Pancreas (tissue), 10 donors: ENCODE measurements at places on chromosomes 13 and 19. TPM values are rescaled to one million over a fixed set of nuclear protein-coding genes. Genes with fewer than 3 reads are reported as not detected.

The THAP8 gene
- 1.4 TPM for total RNA-seq

The ZNF763 gene
- 2.0 TPM for total RNA-seq

The SPPL2B gene
- 54.0 TPM for total RNA-seq

The MYO1F gene
- 1.7 TPM for total RNA-seq

The GEMIN7 gene
- total RNA-seq = 11.4 TPM

The FCER2 gene
- total RNA-seq = not detected

The SIN3B gene
- total RNA-seq = 21.9 TPM

The KIR2DL1 gene
- not detected for total RNA-seq

The ANKRD24 gene
- 1.4 TPM for total RNA-seq

GRCh38 chr13:72544042-72544441 lies 183.4 kb downstream of the MZT1 start:
- no peak overlapping the region for H3K27ac ChIP-seq
- no peaks in the 10 kb centered on the region for H3K4me1 ChIP-seq
- H3K4me3 ChIP-seq = no peak overlapping the region
- H3K27me3 ChIP-seq = no peaks in the 10 kb centered on the region
- no peaks in the 10 kb centered on the region for H3K36me3 ChIP-seq

DNA sequence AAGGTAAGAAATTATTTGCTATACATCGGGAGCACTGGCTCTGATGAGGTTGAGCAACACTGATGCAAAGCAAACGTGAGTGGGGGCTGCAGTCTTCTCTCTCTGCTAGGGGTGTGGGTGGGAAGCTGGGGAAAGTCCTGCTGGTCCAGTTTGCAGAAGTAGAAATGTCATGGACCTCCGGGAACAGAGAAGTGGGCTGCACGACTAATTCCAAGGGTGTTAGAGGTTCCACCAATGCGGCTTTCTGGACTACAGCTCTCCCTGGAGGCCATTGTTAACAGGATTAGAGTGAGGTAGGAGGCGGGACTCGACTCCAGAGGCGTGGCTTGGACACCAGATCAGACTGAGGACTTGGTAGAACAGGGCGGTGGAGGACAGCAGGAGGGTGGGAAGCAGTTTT lies 5.7 kb upstream of the FBXO27 start:
- H3K4me3 ChIP-seq = no peak overlapping the region
- DNase-seq = peak; percentile 53
- H3K27ac ChIP-seq = no peak overlapping the region
- no peaks in the 10 kb centered on the region for H3K4me1 ChIP-seq
- no peaks in the 10 kb centered on the region for H3K27me3 ChIP-seq

GRCh38 chr13:67469623-67470022 lies 239.5 kb upstream of the PCDH9 start:
- no peak overlapping the region for H3K27ac ChIP-seq
- H3K27me3 ChIP-seq = no peaks in the 10 kb centered on the region
- no peak overlapping the region for H3K4me3 ChIP-seq
- no peak for DNase-seq

- H3K4me3 ChIP-seq = no peak overlapping the region
- H3K27ac ChIP-seq = no peak overlapping the region
- no peaks in the 10 kb centered on the region for H3K4me1 ChIP-seq
- no peaks in the 10 kb centered on the region for H3K36me3 ChIP-seq
Observed at GRCh38 chr13:61179741-61180140, 235.9 kb downstream of the PCDH20 start.

DNA sequence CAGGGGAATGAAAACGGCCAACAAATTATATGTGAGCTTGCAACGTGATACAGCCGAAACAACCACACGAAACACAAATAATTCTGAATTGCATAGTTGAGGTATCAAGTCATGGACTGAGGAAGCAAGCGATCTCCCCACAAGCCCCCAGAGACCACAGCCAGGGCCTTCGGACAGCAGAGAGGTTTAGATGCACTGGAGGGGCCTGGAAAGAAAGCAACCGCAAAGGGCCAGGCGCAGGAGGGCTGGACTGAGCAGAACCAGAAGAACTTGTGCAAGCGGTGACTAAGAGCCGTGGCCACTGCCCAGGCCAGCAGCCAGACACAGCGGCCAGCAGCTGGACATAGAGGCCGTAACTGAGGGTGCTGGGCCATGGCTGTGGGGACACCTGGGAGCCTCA lies 131.4 kb downstream of the TNFRSF19 start:
- DNase-seq = peak; percentile 63
- no peaks in the 10 kb centered on the region for H3K36me3 ChIP-seq
- no peaks in the 10 kb centered on the region for H3K4me1 ChIP-seq
- no peaks in the 10 kb centered on the region for H3K27me3 ChIP-seq
- no peak overlapping the region for H3K27ac ChIP-seq

DNA sequence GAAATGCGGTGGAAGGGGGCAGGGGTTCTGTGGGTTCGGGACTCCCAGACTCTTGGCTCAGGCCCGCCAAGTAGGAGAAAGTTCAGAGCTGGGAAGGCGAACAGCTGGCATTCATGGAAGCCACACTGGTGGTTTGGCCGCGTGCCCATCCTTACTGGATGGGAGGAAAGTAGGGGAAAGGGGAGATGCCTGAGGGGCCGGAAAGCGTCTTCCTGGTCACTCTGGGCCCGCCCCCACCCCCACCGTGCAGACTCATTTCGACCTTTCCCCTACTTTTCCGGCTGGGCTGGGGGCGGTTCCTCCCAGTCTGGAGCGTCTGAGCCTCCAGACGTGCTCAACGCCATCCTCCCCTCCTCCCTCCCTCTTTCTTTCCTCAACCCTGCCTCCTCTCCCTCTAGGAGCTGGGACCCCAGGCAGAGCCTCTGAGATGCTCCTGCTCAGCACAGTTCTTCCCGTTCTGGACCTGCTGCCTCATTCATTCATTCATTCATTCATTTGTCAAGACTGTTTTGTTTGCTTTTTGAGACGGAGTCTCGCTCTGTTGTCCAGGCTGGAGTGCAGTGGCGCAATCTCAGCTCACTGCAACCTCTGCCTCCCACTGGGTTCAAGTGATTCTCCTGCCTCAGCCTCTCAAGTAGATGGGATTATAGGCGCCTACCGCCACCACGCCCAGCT lies 3.5 kb downstream of the ANGPTL4 start:
- H3K4me3 ChIP-seq = peak overlapping the region; percentile 93
- H3K36me3 ChIP-seq = no peaks in the 10 kb centered on the region
- peaks cover 31% of the 10 kb centered on the region for H3K4me1 ChIP-seq

- peaks cover 20% of the 10 kb centered on the region for H3K4me1 ChIP-seq
- peaks cover 7% of the 10 kb centered on the region for H3K36me3 ChIP-seq
- no peak overlapping the region for H3K4me3 ChIP-seq
- no peak for DNase-seq
Observed at GRCh38 chr13:46795321-46795720, 1.6 kb downstream of the ESD start.

DNA sequence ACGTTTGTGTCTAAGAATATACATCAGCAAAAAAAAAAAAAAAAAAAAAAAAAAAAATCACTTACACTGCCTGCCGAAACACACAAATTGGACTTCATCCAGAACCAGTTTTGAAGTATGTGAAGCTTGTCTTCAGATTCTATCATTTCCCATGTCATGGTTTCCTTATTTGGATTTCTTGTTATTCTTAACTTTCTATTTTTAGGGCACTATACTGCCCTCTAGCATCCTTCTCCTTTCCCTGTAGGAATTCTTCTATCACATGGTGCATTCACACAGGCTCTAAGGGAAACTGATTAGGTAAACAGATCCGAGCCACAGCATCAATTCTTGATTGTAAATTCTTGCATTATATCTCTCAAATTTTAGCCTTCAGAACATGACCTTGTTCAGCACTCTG lies 1507.5 kb downstream of the OLFM4 start:
- DNase-seq = no peak
- H3K4me1 ChIP-seq = no peaks in the 10 kb centered on the region
- no peak overlapping the region for H3K27ac ChIP-seq
- no peaks in the 10 kb centered on the region for H3K36me3 ChIP-seq
- H3K4me3 ChIP-seq = no peak overlapping the region

GRCh38 chr13:40026741-40027140 lies 371.3 kb downstream of the COG6 start:
- H3K27me3 ChIP-seq = no peaks in the 10 kb centered on the region
- H3K27ac ChIP-seq = no peak overlapping the region
- no peaks in the 10 kb centered on the region for H3K36me3 ChIP-seq
- no peak overlapping the region for H3K4me3 ChIP-seq

- no peaks in the 10 kb centered on the region for H3K36me3 ChIP-seq
- H3K4me1 ChIP-seq = no peaks in the 10 kb centered on the region
- no peak overlapping the region for H3K4me3 ChIP-seq
- no peaks in the 10 kb centered on the region for H3K27me3 ChIP-seq
- DNase-seq = no peak
Observed at GRCh38 chr13:31476266-31476665, 263.1 kb upstream of the RXFP2 start.

DNA sequence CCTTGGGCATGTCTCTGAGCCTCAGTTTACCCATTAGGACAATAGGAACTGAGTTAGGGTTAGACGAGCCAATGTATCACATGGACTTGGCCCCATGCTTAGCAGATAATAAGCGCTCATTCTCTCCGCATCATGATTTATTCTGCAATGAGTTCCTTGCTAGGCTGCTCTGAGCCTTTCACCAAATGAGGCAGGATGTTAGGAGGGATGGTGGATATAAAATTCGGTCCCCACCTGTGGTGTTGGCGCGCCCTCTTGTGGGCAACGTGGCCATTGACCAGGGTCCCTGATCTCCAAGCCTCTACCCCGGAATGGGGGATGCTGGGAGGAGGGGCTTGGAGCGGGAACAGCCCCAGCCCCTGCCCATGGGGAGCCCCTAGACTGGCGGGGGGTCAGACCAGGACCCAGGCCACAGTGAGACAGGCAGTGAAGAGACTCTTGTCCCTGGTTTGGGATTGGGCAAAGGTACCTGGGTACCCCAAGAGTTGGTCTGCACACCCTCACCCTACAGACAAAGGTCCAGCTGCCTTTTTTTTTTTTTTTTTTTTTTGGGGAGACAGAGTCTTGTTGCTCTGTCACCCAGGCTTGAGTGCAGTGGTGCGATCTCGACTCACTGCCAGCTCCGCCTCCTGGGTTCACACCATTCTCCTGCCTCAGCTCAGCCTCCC lies 43.9 kb downstream of the CERS4 start:
- no peaks in the 10 kb centered on the region for H3K27me3 ChIP-seq
- DNase-seq = peak; percentile 89
- no peak overlapping the region for H3K27ac ChIP-seq
- no peaks in the 10 kb centered on the region for H3K4me1 ChIP-seq
- H3K36me3 ChIP-seq = no peaks in the 10 kb centered on the region

DNA sequence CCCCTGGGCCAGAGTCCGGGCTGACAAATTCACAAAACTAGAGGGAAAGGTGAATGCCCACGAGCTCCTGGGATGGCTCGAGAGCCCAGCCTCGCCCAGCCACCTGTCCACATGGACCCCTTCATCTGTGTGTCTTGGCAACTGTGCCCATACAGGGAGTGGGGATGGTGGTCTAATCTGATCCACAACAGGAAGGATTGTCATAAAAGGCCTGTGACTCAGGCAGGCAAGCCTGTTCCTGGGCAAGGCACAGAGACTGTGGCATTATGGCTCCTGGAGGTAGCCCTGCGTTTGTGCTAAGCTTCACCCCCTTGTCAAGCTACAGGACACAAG lies 20.0 kb downstream of the CAPS start:
- H3K4me3 ChIP-seq = no peak overlapping the region
- no peaks in the 10 kb centered on the region for H3K27me3 ChIP-seq
- no peak overlapping the region for H3K27ac ChIP-seq
- DNase-seq = no peak
- peaks cover 32% of the 10 kb centered on the region for H3K36me3 ChIP-seq

DNA sequence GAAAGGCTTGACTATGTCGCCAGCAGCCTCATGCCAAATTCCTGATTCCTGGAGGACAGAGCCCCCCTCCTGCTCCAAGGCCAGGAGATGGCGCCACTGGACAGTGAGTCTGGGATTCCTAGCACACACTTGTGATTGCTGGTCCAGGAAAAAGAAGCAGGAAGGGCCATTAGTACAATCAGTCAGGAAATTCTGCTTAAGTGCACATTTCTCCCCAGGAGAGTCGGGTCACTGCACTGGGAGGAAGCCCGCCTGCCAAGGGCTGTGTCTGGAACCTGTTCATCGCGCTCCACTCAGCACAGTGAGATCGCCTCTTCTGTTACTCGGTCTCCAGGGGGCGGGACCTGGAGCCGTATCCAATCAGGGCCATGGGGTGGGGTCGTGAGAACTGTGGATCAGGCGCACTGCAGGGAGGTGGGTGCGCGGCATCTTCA lies 65.1 kb downstream of the ZNF823 start:
- DNase-seq = peak; percentile 85
- peak overlapping the region; percentile 45 for H3K4me3 ChIP-seq
- H3K27ac ChIP-seq = no peak overlapping the region

DNA sequence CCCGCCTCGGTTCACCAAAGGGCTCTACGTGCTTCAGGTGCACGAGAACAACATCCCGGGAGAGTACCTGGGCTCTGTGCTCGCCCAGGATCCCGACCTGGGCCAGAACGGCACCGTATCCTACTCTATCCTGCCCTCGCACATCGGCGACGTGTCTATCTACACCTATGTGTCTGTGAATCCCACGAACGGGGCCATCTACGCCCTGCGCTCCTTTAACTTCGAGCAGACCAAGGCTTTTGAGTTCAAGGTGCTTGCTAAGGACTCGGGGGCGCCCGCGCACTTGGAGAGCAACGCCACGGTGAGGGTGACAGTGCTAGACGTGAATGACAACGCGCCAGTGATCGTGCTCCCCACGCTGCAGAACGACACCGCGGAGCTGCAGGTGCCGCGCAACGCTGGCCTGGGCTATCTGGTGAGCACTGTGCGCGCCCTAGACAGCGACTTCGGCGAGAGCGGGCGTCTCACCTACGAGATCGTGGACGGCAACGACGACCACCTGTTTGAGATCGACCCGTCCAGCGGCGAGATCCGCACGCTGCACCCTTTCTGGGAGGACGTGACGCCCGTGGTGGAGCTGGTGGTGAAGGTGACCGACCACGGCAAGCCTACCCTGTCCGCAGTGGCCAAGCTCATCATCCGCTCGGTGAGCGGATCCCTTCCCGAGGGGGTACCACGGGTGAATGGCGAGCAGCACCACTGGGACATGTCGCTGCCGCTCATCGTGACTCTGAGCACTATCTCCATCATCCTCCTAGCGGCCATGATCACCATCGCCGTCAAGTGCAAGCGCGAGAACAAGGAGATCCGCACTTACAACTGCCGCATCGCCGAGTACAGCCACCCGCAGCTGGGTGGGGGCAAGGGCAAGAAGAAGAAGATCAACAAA lies 2.6 kb downstream of the PCDH17 start:
- peak; percentile 57 for DNase-seq
- no peak overlapping the region for H3K27ac ChIP-seq
- peak overlapping the region; percentile 57 for H3K4me3 ChIP-seq
